ENCODE measurements at places on chromosomes 3 and 15.

DNA sequence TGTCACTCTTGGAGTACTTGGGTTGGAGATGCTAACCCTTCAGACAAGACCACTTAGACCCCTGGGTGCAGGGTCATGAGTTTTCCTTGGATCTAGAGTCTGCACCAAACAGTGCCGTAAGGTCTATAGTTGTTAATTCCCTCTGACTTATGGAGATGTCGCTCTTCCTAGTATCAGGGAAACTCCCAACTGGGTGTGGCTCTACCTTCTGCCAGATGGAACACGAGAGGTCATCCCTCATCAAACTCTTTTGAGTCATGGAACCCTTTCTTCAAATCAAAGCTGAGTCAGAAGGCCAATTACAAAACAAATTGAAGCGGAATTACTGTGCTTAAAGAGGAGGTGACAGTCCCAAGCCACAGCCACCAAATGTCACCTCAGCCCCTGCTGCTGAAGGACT is 514.9 kb upstream of the PROK2 start:
- no peak for DNase-seq

- no peak for DNase-seq
These were observed at the start of gene INSYN1 for GRCh38 chr15:73753250-73754130. TSS of gene INSYN1 (minus strand) at chr15:73753351. CDS start at chr15:73751130, 2,221 bp downstream.

GRCh38 chr3:148175214-148175613 is 522.5 kb upstream of the AGTR1 start:
- no peak for DNase-seq

DNA sequence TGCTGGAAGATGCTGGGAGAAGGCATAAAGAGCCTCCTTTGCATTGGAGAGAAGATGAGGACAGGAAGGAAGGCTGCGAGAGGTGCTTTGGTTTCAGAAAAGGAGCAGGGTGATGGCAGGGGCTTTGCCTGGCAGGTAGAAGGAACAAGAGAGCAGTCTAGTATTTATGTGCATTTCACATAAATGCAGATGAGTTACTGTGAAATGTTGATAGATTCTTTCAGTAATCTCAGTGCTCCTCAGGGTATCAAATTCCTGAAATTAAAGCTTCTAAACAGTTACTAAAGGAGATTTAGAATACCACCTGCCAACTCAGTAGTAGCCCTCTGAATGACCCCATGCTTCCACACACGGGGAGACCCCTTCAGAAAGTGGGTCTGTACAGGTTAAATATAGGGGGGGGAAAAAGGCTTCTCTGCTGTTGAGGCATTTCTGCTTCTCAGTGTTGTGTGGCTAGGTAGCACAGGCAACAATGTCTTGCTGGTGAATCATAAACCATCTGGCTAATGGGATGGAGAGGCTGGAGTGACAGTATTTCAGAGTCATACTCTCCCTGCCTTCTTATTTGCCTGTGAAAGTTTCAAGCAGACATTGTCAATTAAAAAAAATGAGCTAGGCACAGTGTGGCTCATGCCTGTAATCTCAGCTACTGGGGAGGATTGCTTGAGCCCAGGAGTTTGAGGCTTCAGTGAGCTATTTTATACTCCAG is 14.3 kb upstream of the FBXL22 start:
- DNase-seq = no peak

GRCh38 chr15:88635318-88635717 is 3.5 kb upstream of the ISG20 start:
- peak; percentile 26 for DNase-seq

DNA sequence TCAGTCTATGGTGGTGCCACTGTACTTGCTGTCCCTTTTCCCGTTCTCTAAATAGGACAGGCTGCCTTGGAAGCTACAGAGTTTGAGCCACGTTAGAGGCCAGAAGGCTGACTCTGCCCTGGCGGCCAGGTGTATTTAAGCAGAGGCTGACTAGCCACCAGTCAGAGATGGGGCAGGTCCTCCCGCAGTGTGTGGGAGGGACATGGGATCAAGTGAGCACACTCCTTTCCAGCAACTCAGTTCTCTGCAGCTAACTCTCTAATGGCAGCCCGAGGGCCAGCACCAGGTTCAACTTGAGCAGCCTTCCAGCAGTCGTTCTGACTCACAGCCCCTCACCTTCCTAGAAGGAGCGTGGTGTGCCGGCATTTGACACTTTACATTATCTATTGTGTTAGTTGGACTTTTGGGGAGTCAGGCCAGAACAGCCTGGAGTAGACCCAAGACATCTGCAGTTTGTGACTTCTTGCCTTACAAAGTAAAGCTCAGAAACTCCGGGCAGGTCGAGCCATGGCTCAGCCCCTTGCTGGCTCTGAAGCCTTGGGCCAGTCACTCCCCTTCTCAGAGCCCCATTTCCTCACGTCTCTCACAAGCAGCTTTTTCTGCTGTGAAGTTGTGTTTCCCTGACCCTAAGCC is 46.7 kb upstream of the MYZAP start:
- DNase-seq = no peak

GRCh38 chr15:43911235-43911781 is 84.5 kb downstream of the WDR76 start:
- no peak for DNase-seq

DNA sequence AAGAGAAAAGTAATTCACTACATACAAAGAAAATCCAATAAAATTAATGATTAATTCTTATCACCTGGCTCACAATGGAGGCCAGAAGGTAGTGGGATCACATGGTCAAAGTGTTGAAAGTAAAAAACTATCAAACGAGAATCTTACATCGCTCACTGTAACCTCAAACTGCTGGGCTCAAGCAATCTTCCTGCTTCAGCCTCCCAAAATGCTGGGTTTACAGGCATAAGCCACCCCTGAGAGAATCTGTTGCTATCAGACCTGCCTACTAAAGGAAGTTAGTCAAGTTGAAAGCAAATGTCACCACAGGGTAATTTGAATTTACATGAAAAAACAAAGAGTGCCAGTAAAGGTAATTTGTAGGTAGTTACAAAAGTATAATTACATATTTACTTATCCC is 103.3 kb downstream of the PCCB start:
- no peak for DNase-seq

DNA sequence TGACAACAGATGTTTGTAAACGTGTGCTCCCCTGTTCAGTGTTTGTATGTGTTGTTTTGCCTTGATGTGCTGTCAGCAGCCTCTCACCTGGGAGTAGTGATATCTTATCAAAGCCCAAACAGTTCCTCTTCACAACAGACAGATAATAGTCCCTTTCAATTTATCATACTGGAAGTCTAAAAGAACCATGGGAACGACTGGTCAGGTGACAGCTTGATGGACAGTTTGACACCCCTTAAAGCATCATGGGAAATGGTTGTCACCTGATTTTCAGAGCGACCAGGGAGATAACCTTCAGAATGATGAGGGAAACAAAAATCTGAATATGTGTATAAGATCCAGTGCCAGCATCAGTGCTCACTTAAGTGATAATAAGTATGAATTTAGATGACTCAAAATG is 146.3 kb upstream of the SOX2 start:
- DNase-seq = no peak

DNA sequence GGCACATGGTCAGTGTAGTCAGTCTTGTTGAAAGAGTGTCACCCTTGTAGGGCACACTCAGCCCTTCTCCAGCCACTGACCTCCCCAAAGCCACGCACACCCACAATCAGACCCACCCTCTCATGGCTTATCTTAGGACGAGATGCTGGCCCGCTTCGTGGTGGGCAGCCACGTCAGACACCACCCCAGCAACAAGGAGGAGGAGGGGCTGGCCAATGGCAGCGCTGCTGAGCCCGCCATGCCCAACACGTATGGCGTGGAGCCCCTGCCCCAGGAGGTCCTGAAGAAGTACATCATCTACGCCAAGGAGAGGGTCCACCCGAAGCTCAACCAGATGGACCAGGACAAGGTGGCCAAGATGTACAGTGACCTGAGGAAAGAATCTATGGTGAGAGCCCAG is 10.1 kb upstream of the PODXL2 start:
- no peak for DNase-seq

- peak; percentile 19 for DNase-seq
These were observed 534 bp downstream of the FRMD5 start for GRCh38 chr15:44194323-44195150.

GRCh38 chr15:68385671-68386586 is 46.0 kb downstream of the ITGA11 start:
- DNase-seq = no peak

DNA sequence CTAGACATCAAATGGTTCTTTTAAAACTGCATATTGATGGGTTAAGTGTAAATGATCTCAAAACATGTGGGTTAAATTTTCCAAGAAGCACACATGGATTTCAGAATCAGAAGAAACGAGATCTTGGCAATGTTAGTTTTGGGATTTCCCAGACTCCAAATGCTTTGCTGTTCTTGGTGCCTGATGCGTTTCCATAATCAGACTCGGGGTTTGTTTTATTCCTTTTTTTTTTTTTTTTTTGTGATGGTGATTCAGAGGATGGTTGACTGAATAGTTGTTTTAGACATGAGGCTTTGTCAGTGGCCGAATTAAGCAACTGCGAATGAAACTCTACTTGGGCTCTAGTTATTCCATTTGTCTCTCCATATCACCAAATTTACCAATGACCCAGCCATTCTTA is 52.2 kb upstream of the FAM98B start:
- no peak for DNase-seq

GRCh38 chr3:185716436-185717108 is 108.3 kb downstream of the IGF2BP2 start:
- DNase-seq = no peak

DNA sequence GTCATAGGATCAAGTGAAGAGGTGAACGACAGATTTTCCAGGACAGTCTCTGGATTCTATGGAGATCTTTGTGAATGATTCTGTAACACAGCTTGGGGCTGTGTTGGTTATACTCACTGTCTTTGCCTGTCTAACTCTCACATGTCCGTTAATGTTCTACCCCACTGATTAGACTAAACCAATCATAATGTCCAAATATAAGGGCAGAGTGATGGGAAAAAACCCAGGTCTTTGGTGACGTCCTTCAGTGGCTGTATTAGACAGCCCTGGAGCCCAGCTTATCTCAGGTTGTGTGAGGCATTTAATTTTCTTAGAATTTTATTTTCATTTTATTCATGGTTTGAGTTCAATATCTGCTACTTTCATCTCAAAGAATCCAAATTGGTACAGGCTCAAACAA is 59.3 kb upstream of the TRA2B start:
- no peak for DNase-seq

DNA sequence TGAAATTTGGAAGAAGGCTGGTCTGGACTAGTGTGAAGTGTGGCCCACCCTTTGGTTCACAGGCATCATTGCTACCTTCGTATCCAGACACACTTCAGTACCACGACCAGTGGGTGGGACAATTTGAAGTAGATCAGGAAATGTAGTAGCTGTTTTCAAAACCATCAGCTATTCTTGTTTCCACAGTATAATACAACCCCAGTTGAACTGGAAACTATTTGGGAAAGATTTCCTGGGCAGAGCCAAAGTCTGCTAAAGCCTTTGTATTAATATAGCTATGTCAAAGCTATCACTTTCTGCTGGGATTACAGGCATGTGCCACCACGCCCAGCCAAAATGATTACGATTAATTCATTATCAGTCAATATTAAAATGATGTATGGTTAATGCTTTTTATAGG is 298.8 kb upstream of the RASGRP1 start:
- DNase-seq = no peak

GRCh38 chr3:82636177-82636576 is 874.7 kb upstream of the GBE1 start:
- no peak for DNase-seq

GRCh38 chr15:98422130-98422478 is 226.2 kb upstream of the IGF1R start:
- DNase-seq = no peak

GRCh38 chr3:137304313-137305056 is 346.7 kb downstream of the IL20RB start:
- DNase-seq = no peak

- DNase-seq = no peak
These were observed 50.9 kb downstream of the ABHD2 start for GRCh38 chr15:89138999-89139612.

- DNase-seq = peak; percentile 76
These were observed 20.6 kb upstream of the EPHB3 start for GRCh38 chr3:184540777-184541681.

DNA sequence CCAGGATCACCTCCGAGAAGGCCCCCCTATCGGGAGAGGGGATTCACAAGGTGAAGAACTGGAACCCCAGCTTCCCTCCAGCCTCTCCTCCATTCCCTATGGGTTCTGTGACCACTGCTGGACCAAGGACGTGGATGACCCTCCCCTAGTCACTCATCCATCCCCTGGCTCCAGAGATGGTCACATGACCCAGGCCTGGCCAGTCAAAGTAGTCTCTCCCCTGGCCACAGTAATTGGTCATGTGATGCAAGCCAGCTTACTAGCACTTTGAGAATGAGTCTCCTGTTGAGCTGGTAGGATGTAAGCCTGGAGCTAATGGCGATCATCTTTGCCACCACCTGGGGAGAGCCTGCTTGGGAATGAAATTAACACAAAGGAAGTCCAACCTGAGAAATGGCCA is 3.9 kb downstream of the CAMK1 start:
- no peak for DNase-seq

- no peak for DNase-seq
These were observed 63.7 kb upstream of the DAZL start for GRCh38 chr3:16668776-16669545.

GRCh38 chr15:39358441-39359041 is 222.3 kb upstream of the THBS1 start:
- DNase-seq = no peak

DNA sequence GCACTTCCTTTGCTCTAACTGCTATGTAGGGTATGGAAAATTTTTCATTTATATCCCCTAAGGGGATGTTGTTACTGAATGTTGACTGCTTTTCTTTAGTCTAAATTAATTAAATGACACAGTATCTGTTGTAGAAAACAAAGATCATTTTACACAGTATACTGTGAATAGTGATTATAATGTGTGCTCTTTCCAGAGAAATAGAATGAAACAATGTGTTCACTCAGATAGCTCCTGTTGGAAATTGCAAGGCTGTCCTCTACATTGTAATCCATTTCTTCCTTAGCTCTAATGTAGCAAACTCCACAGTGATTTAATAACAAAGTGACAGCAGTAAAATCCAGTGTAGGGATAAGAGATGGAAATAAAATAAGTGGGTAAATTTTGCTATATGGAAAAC is 159.0 kb upstream of the VEPH1 start:
- no peak for DNase-seq

- DNase-seq = no peak
These were observed 22.2 kb downstream of the SEMA3G start for GRCh38 chr3:52422669-52423068.

- DNase-seq = no peak
These were observed 293.0 kb upstream of the TLE3 start for GRCh38 chr15:70390723-70391122.

GRCh38 chr3:10557781-10558373 is 52.5 kb upstream of the ATP2B2 start:
- DNase-seq = no peak

GRCh38 chr15:34085746-34086145 is 15.9 kb downstream of the EMC7 start:
- no peak for DNase-seq

DNA sequence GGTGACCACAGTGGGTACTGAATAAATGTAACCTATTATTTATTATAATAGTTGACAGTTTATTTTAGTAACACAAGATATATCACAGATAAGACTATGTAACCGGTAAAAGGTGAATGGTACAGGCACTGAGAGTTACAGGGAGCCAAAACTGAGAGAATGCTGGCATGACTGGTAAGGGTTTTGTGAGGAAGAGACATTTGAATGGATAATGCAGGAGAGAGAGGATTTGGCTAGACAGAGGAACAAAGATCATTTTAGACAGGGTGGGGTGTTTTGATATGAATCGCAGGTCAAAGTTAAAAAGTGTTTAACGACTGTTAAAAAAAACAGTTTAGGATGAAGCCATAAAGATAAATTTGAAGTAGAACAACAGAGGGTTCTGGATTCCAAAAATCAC is 421.1 kb downstream of the ZBTB20 start:
- DNase-seq = no peak
